Hematopoietic multipotent progenitor cell treated with erythropoietin and hydrocortisone succinate and interleukin-3 and kit ligand, for 8 days (in vitro differentiated cells): ENCODE measurements at places on chromosomes 3 and 15.

GRCh38 chr15:99085413-99086326 lies 19.2 kb upstream of the SYNM start:
- no peak for DNase-seq

DNA sequence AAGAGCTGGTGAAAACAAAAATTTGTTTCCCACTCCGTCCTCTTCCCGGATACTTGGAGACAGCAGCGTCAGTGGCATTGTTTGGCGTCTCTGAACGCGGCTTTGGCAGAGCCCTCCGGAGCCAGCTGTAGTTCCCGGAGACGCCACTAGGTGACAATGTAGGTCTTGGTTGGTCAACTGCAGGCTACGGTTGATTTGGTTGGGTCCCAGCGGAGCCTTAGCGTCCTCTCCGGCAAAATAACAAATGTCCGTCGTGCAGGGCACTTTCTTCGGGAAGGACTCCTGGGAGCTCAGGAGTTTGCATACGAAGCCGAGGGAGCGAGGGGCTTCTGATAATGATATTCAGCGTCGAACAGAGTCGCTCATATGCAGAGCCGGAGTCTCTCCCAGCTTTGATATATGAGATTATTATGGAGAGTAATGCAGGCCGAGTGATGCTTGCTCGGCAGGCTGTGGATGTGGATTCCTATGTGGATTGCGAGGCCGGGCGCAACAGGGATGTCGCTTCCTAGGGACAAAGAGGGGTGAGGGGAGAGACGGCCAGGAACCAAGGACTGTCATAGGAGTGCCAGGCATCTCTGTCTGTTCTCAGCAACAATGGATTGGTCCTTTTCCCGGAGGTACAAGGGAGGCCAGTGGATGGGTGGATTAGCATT lies 74.8 kb downstream of the IL20RB start:
- DNase-seq: peak; percentile 75

- no peak for DNase-seq
Measured at GRCh38 chr3:139547666-139548065, 8.1 kb upstream of the RBP1 start.

GRCh38 chr15:33866101-33866737 lies 102.1 kb upstream of the CHRM5 start:
- no peak for DNase-seq

DNA sequence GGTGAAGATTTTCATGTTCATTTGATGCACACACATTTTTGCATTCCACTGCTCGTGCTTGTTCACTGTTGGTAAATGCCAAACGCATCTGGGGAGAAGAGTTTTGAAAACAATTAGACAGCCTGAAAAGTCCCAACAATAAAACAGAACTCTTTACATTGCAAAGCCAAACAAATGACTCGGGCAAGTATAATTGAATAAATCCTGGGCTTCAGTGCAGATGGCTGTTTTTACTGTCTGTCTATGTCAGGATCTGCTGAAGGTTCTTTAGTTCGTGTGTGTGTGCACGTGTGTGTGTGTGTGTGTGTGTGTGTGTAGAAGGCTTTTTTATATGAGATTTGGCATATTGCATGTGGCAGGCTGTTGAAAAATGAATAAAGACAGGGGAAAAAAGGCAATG lies 277.5 kb upstream of the CDIN1 start:
- no peak for DNase-seq

- no peak for DNase-seq
Measured at GRCh38 chr15:57681011-57681410, 25.5 kb upstream of the POLR2M start.

GRCh38 chr15:76058714-76059319 lies 968 bp upstream of the TMEM266 start:
- DNase-seq: peak; percentile 32
